ENCODE measurements at places on chromosomes 7 and 10. TPM values are rescaled to one million over a fixed set of nuclear protein-coding genes. Genes with fewer than 3 reads are reported as not detected.

The HIBADH gene
- total RNA-seq: 8.0 TPM

The CPXM2 gene
- not detected for total RNA-seq

The IL15RA gene
- 12.6 TPM for total RNA-seq

The PARD3 gene
- total RNA-seq: 8.2 TPM

The NYAP1 gene
- total RNA-seq: 1.3 TPM

The PANK1 gene
- total RNA-seq: 1.6 TPM

The SPDYE2B gene
- not detected for total RNA-seq

The PON3 gene
- not detected for total RNA-seq

The RBP3 gene
- total RNA-seq: not detected

The TOMM7 gene
- 606 TPM for total RNA-seq

Measured in T-helper 17 cell (primary cell).